ENCODE measurements at places on chromosomes 2 and 18. TPM values are rescaled to one million over a fixed set of nuclear protein-coding genes. Genes with fewer than 3 reads are reported as not detected.

- no peaks in the 10 kb centered on the region for H3K36me3 ChIP-seq
- DNase-seq, result no peak
- H3K27ac ChIP-seq, result no peak overlapping the region
- H3K27me3 ChIP-seq, result no peaks in the 10 kb centered on the region
- H3K4me3 ChIP-seq, result no peak overlapping the region
- no peaks in the 10 kb centered on the region for H3K4me1 ChIP-seq
These were observed 123.1 kb upstream of the ARL4C start for GRCh38 chr2:234620018-234620417.

DNA sequence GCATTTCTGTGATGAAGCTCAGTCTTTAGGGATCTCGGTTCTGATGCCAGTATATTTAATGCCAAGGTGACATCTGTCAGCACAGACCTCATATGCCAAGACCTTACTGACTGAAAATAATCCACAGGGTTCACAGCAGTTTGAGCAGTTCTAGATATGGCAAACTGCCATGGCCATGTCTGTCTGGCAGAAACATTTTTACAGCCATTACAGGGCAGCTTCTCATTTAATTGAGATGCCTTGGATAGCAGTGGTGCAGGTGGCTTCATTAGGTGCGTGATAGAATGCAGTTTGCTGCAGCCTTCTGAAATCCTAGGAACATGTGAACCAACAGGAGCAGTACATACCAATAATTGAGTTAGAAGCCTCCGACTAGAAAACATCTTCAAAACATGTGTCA lies 510.6 kb downstream of the XIRP2 start:
- H3K27ac ChIP-seq, result no peak overlapping the region
- H3K36me3 ChIP-seq, result no peaks in the 10 kb centered on the region
- peaks cover 54% of the 10 kb centered on the region for H3K27me3 ChIP-seq

DNA sequence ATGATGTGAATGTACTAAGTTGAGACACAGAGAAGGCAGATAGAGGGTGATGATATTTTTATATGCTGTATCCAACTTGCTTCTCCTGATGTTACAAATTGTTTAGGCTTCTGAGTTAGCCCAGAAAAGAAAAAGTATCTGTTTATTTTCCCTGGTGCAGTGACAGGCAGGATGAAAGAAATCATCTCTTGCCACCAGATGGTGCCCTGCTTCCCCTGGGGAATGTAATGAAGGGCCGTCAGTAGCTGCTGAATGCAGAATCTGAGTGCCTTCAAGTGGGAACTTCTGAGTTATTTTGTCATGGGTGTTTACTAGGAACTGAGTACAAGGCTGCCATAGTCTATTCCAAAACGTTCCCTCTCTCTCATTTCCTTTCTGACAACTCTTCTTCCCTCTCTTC lies 525.6 kb downstream of the MBD2 start:
- DNase-seq, result peak; percentile 63
- H3K4me3 ChIP-seq, result no peak overlapping the region
- H3K27ac ChIP-seq, result no peak overlapping the region
- peaks cover 14% of the 10 kb centered on the region for H3K27me3 ChIP-seq

GRCh38 chr18:26477828-26478466 lies 70.4 kb downstream of the KCTD1 start:
- H3K4me3 ChIP-seq, result no peak overlapping the region
- peaks cover 33% of the 10 kb centered on the region for H3K36me3 ChIP-seq
- peak; percentile 38 for DNase-seq
- H3K27ac ChIP-seq, result peak overlapping the region; percentile 88
- peaks cover 36% of the 10 kb centered on the region for H3K4me1 ChIP-seq

DNA sequence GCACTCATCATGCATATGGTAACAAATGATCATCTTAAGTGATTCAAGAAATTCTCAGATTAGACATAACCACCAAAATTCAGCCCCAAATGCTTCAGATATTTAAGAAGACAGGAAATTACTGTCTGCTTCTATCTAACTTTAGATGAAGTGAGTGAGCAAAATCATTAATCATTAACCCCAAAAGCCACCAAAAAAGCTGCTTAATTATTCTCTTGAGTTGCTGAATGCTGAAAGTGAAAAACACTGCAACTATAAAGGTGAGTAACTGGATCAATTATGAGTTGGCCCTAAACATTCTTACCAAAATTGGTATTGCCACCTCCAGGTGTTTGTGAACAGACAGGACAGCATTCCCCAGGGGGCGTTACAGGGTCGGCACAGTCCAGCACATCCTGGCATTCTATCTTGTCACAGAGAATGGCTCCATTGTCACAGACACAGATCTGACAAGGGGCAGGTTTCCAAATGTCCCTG lies 69.6 kb downstream of the COL5A2 start:
- H3K27me3 ChIP-seq, result no peaks in the 10 kb centered on the region
- no peak for DNase-seq
- H3K4me1 ChIP-seq, result no peaks in the 10 kb centered on the region

DNA sequence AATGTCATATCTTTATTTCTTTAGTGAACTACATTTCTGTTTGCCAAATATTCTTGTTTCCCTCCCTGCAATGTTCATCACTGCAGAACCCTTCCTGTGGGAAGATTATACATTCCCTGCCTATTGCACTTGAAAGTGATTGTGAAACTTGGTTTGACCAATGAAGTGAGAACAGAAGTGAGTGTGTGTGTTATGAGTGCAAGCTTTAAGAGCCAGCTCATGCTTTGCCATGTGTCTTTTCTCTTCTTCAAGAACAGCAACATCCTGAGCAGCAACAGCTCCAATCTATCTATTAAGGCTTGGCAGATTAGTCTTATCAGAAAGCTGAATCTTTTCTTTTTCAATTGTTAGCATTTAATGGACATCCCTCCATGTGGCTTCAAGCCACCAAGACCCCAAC lies 42.0 kb upstream of the UBE2E3 start:
- no peaks in the 10 kb centered on the region for H3K27me3 ChIP-seq
- peak; percentile 16 for DNase-seq
- H3K27ac ChIP-seq, result no peak overlapping the region
- no peaks in the 10 kb centered on the region for H3K4me1 ChIP-seq
- no peaks in the 10 kb centered on the region for H3K36me3 ChIP-seq
- no peak overlapping the region for H3K4me3 ChIP-seq

The CCDC85A gene
- total RNA-seq, result 0.20 TPM

The GALR1 gene
- total RNA-seq, result not detected

The CFAP65 gene
- not detected for total RNA-seq
